ENCODE measurements at places on chromosomes 5 and 9. TPM values are rescaled to one million over a fixed set of nuclear protein-coding genes. Genes with fewer than 3 reads are reported as not detected.
A peak's percentile ranks its signal among the peaks of the same experiment; 100 is the strongest.

AFAP1L1 gene
- 17.2 TPM for total RNA-seq

PCDHB16 gene
- total RNA-seq: under 0.01 TPM

PDLIM4 gene
- 129 TPM for total RNA-seq

SPATA31C1 gene
- 0.14 TPM for total RNA-seq

DNA sequence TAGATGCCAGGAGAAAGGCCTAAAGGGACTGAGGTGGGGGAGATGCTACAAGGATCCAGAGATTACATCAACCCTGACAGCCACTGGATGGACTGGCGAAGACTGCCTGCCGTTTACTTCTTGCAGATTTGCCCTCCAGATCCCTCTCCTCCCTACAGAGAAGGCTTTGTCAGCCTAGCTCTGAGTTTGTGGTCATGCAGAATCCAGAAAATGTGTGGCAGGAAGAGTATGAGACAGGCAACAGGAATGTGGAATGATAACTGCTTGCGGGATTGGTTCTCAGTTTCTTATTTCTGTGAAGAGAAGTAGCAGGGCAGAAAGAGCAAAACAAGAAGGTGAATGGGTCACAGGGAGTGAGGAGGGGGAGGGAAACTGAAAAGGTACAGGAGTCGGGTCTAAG, 129.6 kb downstream of the TLE1 start:
- DNase-seq: peak; percentile 94

- no peak for DNase-seq
These were observed 68.1 kb downstream of the MEGF10 start for GRCh38 chr5:127358740-127359139.

GRCh38 chr9:34611811-34612787, at the start of gene RPP25L:
TSS of gene RPP25L (minus strand) at chr9:34612097. CDS start at chr9:34611296, 801 bp downstream.
- no peak for DNase-seq

GRCh38 chr9:83403527-83404238, 134.5 kb downstream of the FRMD3 start:
- DNase-seq: peak; percentile 13

GRCh38 chr5:113081881-113082546, 105.4 kb downstream of the DCP2 start:
- DNase-seq: peak; percentile 96

DNA sequence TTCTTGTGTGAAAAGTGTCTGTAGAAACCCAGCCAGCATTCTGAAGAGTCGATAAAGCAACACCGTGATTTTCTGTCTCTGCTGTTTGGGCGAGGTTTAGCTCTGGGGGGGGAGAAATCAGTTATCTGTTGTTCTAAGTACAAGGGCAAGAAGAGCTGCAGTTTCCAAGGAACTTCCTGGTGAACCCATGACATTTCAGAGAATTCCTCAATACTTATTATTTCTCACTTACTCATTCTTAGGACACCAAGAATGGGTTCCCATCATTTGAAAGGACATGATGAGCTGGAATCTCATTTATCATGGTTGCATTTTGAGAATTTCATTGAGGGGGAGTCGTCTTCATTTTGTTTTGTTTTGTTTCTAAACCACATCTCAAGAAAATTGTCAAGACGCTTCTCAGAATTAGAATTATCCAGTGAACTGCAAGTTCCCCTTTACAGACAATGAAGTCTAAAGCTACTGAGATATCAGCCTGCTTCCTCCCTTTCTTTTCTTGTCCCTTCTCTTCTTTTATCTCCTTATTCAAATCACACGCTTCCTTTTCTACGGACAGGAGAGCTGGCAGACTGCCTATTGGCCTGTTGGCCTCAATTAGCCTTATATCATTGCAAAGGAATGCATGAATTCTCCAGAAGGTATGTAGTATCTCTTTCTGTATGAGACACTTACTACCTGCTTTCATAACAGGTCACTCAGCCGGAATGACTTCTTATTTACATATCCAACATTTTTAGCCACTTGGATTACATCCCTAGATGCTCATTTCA, 53.7 kb downstream of the ZNF462 start:
- peak; percentile 96 for DNase-seq

GRCh38 chr5:140075371-140075770, 32.3 kb upstream of the NRG2 start:
- no peak for DNase-seq

DNA sequence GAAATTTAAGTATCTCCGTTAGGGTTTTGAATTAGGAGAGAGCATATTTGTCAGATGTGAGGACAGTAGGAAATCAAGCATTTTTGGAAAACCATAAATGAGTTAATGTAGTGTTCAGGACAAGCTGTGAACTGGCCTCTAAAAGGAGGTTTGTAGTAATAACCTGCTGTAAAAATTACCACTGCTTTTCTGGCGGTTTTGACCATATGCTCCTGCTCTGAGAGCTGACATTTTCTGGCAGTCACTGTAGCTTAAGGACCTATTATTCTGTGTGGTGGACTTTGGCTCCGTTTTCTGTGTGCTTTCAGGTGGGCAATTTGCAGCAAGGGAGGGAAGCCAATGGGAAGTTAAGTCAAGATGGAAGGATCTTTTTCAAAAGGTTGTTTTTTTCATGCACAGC, 111.1 kb downstream of the SGCD start:
- DNase-seq: no peak

All from epithelial cell of proximal tubule (primary cell).